ENCODE measurements at places on chromosomes 1 and 21.

GRCh38 chr1:93180723-93181613 lies at the start of gene CCDC18:
Gene CCDC18 (plus strand): TSS chr1:93180724. CDS start chr1:93183362, 2,638 bp downstream.
- DNase-seq = no peak

DNA sequence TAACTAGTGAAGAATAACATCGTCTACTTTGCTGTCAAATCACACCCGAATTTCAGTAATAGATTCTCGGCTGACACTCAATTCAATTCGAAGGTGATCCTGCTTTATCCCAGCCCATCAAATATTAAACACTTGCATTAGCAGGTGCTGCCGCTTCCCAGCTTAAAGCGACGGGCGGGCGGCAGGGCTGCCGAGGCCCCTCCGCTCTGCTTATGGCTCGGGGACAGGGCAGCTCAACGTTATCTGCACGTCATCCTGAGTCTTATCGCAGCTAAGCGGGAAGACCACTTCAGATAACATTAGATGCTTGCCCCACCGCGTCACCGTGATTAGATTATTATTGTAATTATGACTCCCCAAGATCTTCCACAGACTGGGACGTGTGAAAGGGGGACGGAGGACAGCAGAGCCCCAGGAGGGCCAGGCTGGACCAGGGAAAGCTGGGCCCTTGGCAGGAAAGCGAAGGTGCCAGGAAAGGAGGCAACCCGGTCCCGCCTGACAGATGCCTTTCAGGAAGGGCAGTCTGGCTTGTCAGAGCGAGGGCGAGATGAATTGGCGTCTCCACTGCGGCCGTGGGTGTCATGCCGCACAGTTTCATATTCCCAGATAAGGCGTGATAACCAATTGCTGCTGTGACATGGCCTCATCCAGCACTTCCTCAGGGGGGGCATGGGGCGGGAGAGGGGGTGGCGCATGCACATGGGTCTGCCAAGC lies 37.0 kb downstream of the DMAP1 start:
- DNase-seq = no peak

DNA sequence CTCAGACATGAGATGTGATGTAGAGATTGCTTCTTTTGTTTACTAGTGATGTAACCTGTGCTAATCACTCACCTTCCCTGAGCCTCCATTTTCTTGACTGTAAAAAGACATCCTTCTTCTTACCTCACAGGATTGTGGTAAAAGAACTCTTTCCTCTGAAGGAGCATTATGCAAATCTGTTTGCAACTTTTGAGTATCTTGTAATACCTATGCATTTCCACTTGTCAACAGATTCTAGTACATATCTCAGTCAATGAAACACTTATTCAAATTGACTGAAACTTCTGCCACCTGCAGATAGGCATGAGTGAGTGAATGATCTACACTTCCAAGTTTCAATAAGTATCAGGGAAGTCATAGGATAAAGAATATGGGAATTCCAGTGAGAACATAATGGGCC lies 174.7 kb downstream of the HHIPL2 start:
- DNase-seq = no peak

- DNase-seq = no peak
These were observed at the start of gene CDA for GRCh38 chr1:20588634-20589225. Gene CDA (plus strand): TSS chr1:20589097. CDS start chr1:20589130, 33 bp downstream.

- no peak for DNase-seq
These were observed 38.4 kb downstream of the PEX14 start for GRCh38 chr1:10513199-10513598.

GRCh38 chr1:25105836-25106235 lies 126.5 kb downstream of the SYF2 start:
- no peak for DNase-seq

All from stimulated activated CD8-positive, alpha-beta memory T cell treated with anti-CD3 and anti-CD28 coated beads, Interleukin-7, amount 100 ng/mL, for 24 hours (primary cell).